Suppressor macrophage treated with lipopolysaccharide for 4 hours (primary cell): ENCODE measurements at places on chromosomes 16 and 17.

GRCh38 chr17:49031965-49032928 lies 35.1 kb downstream of the IGF2BP1 start:
- DNase-seq = peak; percentile 85

- DNase-seq = no peak
These were observed 11.6 kb downstream of the CDK5R1 start for GRCh38 chr17:32498391-32498790.

- DNase-seq = no peak
These were observed 138.4 kb downstream of the PHKB start for GRCh38 chr16:47599512-47599911.

DNA sequence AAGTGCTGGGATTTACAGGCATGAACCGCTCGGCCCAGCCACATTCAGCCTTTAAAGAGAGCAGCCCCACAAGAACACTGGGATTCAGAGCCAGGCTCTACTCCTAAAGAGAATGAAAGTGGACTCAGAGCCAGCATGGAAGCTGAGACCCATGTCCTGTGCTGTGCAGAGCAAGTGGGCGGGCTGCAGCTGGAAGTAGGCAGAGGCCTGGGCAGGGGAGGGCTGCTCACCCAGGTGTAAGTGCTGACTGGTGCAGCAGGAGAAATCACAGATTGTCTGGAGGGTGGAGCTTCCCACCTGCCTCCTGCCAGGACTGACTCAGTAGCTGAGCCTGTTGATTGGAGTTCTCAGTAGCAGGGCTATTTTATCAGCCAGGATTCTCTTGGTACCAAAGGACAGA lies 178.7 kb downstream of the KATNIP start:
- DNase-seq = no peak

GRCh38 chr17:39663688-39664580 lies 1.2 kb upstream of the TCAP start:
- DNase-seq = no peak

GRCh38 chr17:30290696-30291542 lies 825 bp downstream of the BLMH start:
- DNase-seq = peak; percentile 18

- DNase-seq = no peak
These were observed 996 bp downstream of the TNFSF13 start for GRCh38 chr17:7559320-7560171.

DNA sequence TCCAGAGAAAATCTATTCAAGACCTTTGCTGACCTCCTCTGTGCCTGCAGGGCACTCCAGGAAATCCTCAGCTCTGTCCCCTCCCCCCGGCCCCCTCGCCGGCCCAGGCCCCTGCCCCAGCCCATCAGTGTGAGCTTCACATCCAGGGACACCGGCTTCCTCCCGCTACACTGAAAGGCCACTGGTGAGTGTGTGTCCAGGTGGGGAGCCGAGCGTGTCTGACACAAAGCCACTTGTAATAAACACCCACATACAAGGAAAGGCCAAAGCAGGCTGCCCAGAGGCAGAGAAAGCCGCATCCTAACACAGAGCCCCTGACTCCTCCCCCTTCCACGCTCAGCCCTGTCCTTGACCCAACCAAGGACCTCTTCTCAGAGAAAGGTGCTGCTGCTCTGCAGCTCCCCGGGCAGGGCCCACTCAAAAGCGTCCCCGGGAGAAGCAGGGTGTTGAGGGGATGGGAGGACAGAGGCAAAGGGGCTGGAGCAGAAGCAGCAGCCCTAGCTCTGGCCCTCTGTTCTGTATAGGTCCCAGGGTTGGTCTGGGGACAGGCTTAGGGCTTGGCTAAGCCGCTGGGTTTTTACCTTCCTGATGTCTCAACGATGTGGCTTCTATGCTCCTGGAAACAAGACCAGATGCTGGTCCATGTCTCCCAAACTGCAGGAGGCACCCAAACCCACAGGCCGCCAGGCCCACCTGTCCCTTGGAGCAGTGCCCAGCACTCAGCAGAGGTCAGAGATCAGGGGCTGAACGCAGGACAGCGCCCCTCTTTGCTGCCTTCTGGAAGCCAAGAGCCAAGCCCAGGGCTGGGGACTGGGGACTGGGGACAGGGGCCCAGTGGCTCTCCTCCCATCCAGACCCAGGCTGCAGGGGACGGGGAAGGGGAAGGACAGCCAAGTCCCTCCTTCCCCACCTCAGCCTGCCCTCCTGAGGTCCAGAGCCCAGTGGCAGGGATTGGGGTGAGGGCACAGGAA lies 15.3 kb downstream of the MNT start:
- no peak for DNase-seq
